IPS-NIHi11 (cell line): ENCODE measurements at places on chromosomes 13 and 19.

DNA sequence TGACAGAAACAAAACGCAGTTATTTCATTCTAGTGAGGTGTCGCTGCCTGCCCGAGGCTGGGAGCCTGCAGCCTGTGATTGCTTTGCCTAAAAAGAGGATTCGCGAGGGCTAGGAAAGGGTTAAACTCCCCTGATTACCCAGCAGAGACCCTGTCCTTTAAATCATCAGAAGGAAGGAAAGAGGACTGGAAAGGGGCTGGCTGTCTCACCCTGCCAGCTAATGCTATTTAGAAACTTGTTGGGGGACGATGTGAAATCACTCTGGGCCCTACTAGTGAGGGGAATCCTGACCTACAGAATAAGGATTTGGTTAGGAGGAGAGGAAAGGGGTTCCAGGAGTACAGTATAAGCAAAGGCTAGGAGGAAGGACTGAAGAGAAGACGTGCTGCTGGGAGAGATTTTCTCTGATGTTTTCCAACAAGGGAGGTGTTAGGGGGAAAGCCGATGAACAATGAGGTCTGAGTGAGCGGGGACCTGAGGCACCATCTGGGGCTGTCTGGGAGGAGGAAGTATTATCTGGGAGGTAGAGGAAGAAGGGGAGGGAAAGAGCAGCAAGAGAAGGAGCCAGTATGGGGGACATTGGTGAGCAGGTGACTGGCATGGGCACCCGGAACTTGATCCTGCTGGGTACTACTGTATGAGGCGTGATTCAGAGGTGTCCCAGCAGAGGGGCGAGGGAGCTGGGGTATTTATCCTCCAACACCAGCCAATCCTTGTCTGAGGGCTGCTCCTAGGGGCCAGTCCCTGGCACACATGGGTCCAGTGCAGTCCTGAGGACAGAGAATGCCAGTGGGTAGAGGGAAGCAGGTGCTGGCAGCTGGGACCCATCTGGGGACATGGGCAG lies 55.7 kb upstream of the PTPRS start:
- DNase-seq: no peak

DNA sequence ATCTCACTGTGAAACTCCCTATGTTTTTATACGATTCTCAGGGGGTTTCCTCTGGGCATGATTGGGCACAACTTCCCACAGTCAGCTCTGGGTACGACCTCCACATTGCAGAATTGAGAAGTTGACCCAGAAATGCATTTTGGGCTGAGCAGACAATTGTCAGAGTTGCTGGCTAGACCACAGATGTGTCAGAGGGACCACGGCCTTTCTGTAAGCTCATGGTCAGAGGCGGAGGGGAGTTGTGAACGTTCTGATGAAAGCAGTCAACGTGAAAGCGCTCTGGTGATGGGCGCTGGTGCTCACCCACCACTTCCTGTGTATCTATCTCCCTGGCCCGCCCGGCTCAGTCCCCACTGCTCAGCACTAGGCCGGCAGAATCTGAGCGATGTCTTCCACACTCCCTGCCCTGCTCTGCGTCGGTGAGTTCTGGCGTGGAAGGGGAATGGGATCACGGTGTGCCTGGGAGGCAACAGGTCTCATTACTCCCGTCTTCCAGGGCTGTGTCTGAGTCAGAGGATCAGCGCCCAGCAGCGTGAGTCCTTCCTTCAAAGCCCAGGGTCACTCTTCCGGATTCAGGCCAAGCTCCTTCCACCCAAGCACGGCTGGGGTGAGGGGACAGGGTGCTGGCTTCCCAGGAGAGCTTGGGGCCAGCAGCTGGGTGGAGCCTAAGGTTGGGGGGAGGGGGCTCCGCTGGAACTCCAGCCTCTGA lies at the start of gene NCR1:
Gene NCR1 (plus strand): TSS at position 346 of the 709 bp plus-strand sequence. CDS start 40 bp downstream, at position 386.
- no peak for DNase-seq

- DNase-seq: peak; percentile 91
Measured at GRCh38 chr13:48233046-48233888, at the start of gene ITM2B. Gene ITM2B (plus strand): TSS chr13:48233206. CDS start chr13:48233361, 155 bp downstream.

GRCh38 chr13:98549006-98549727 lies 27.7 kb downstream of the STK24 start:
- DNase-seq: no peak

- no peak for DNase-seq
Measured at GRCh38 chr13:51048616-51049015, 62.5 kb downstream of the C13orf42 start.
